ENCODE measurements at places on chromosomes 12 and 14.

DNA sequence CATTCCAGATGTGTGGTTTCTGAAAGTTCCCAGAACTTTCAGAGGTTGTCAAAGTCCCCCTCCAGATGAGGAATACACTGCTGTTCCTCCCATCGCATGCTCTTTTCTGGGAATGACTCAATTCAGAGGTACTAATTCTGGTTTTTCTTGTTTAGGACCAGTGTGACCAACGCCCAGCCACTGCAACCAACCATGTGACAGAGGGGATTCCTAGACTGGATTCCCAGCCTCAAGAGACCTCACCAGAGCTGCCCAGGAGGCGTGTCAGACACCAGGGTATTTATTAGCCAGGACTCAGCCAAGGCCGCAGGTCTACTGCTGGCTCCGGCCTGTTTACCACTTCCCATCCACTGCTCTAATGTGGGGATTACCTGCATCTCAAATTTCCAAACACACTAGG, 24.2 kb downstream of the TRAFD1 start:
- no peak for DNase-seq

DNA sequence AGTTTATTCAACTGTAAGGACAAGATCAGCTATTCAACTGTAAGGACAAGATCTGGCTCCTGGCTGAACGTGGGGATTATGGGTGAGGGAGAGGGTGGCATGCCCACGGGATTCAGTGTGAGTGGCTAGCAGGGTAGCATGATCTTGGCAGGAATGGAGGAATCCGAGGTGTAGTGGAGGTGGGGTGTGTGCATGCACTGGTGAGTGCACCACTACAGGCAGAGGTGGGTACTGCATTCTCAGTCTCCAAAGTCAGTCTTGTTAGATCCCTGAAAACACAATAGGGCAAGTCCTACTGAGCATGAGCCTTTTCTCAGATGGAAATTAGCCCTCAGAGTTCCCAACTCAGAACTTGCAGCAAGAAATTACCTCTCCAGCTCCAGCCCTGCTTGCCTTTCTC, 32.2 kb upstream of the DCD start:
- no peak for DNase-seq

DNA sequence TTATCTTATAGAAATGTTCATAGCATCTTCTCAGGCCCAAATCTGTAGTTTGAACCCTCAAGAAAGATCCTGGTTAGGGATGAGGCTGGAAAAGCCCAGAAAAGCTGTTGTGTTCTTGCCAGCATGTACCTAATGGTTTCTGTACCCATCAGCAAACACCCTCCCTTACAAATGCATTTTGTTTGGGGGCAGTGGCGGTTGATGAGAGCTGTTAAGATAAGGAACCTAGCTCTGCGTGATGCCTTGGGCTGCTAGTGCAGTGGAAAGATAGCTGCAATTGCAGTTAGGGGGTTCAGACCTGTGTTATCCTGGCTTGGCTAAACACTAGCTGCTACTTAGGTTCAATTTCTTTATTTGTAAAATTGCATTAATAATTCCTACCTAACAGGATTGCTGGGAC, 3.6 kb downstream of the TPH2 start:
- DNase-seq: no peak

DNA sequence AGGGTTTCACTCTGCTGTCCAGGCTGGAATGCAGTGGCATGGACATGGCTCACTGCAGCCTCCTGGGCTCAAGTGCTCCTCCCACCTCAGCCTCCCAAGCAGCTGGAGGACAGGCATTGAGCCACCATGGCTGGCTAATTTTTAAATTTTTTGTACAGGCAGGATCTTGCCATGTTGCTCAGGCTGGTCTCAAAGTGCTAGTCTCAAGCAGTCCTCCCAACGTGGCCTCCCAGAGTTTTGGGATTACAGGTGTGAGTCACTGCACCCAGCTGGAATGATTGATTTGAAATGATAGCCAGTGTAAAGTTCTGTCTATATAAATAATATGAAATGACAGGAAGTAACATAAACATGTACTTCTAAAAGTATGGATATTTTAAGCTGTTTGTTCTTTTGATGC, 172.7 kb downstream of the FUT8 start:
- no peak for DNase-seq

DNA sequence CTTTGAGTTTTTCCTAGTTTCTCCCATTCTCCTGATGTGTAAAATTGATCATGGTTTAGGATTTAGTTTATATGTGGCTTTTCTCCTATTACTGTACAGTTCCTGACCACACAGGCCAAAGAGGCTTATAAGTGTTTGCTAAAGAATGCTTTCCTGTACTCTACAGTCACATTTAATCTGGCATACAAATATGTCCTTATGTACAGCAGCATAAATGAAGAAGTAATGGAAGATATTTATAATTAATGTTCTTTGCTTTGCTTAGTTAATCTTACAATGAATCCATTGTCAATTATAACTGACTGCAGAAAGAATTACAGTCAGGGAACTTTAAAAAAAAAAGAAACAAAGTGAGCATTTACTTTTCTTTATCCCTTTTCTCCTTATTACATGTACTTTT, 293.9 kb downstream of the KCNC2 start:
- no peak for DNase-seq

GRCh38 chr12:56761812-56762211, 1.3 kb upstream of the HSD17B6 start:
- DNase-seq: no peak

DNA sequence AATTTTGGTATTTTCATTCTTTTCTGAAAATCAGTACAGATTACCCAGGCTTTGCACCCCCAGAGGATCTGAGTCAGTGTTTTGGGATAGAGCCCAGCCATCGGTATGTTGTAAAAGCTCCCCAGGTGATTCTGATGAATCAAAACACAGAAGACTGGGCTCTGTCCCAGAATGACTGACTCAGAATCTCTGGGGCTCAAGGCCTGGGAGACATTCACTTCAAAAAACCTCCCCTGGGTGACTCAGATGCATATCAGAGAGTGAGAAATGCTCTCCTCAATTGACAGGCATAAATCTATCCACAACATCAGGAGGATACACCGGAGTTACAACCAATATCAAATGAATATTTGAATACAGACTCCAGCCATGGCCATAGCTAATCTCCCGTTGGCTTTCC, 32.6 kb downstream of the SLC35F4 start:
- DNase-seq: peak; percentile 1

GRCh38 chr12:51593539-51593938, 2.5 kb downstream of the SCN8A start:
- DNase-seq: peak; percentile 67

DNA sequence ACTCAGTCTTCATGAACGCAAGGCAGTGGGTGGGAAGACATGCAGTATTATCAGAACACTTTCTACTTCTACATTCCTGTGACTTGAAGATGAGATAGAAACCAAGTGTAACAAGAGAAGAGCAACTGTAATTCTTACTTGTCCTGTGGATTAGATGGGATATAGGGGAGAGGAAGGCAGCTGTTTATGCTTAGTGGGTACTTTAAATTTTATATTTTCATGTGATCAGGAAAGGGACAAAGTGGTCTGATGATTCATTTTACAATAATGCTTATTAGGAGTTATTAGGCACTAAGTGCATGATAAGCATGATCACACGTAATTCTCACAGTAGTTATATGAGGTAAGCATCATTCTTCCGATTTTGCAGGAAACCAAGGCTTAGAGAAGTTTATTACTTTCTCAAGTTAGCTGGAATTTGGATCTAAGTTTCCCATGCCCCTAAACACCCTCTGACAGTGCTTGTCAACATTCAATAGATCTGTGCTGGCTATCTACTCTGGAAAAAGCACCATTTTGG, 52.7 kb downstream of the PTGER2 start:
- DNase-seq: no peak

DNA sequence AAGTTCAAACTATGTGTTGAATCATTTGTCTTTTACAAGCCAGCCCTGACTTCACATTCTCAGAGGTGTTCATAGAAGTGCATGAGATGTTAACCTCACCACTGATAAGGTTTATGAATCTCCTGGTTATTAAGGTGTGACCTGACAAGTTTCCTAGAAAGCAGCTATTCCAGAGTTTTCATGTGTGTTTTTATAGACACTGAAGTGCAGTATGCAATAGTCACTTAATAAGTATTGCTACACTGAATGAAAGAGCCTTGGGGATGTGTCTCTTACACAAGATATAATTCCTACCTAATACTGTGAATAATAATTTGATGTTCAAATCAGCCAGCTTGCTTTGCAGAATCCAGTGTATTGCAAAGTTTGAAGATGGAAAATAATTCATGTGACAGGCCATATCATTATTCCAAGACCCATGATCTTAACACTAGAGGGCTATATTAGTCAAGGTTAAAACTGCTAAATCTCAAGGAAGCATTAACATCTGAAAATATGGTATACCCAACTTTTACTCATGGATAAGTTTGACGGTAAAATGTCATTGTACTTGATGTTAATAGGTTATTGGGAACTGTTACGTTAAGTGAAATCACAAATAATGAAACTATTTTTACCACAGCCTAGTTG, 13.0 kb downstream of the SLC25A3 start:
- DNase-seq: no peak

GRCh38 chr14:26820138-26820537, 222.3 kb upstream of the NOVA1 start:
- no peak for DNase-seq

DNA sequence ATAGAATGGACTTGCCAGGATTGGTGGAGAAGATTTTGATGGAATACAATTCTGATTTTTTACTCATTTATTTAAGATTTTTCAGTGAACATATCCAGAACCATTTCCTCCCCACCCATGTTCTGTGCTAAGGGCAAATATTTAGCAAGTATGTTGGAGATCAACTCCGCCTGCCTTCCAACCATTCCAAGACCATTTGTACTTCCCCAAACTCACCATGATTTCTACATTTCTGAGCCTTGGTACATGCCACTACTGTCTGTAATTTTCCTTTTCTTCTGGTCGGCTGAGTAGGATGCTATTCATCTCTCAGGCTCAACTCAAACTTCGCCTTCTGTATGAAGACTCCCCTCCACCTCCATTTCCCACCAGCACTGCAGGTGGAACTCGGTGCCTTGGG, 150.6 kb downstream of the NTF3 start:
- DNase-seq: no peak

Data from skin of body (tissue), 3 donors.